ENCODE measurements at places on chromosomes 3 and 15.

DNA sequence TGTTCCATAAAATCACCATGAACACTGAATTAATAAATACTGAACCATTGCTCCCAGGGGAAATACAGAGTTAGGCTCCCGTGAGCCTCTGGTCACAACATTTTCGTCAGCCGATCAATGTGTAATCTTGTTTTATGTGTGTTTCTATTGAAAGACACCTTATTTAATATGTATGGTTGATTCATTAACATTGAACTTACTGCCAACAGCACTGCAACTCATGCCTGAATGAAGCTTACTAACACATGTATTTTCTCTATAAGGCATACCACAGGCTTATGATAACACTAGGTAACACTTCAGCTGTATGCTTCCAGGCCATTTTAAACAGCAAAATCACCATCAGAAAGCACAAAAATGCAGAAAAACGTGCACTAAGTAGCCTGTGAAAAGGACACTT lies 9.1 kb upstream of the REC114 start:
- DNase-seq: no peak

DNA sequence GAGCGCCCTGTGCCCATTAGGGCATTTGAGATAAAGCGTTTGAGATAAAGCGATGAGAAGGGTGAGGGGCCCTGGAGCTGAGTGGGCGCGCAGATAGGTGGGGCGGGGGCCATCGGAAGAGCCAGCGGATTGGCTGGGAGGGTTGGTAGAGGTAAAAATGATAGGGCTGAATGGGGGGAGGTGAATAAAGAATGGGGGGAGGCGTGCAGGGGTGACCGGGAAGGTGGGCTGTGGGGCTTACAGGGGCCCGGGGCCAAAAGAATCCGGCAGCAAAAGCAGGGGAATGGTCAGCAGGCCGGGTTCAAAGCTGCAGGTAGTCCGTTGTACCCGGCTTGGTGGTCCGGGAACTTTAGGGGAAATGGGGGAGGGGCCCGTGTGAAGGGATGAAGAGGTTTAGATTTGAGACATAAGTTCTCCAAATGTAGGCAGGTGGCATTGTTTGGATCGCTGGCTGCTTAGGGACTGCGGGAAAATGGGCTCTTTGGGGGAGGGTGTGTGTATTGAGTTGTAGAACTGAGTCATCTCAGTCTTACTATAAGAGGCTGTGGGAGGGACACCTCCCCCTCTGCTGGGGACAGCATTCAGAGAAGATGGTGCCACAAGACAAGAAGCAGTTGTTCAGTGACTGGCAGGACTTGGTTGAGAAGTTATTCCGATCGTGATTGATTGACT lies 610 bp downstream of the ARID3B start:
- DNase-seq: peak; percentile 76

DNA sequence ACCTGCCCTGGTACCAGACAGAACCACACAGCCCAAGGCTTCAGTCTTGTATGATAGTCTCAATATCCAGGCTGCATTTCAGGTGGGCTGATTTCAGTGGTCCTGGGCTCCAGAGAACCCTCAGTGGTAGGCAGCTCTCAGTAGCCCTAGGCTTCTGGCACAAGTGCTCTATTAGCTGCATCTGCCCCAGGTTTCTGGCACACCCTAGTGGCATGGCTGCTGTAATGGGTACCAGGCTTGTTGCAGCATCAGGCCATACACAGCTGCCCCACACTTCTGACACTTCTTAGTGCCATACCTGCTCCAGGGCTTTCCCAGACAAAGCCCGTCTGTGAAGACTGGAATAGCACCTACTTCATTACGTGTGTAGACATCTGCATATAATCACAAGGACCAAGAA lies 1062.2 kb upstream of the EPHA6 start:
- DNase-seq: no peak

GRCh38 chr3:138881233-138881632 lies 46.5 kb upstream of the PIK3CB start:
- DNase-seq: no peak

DNA sequence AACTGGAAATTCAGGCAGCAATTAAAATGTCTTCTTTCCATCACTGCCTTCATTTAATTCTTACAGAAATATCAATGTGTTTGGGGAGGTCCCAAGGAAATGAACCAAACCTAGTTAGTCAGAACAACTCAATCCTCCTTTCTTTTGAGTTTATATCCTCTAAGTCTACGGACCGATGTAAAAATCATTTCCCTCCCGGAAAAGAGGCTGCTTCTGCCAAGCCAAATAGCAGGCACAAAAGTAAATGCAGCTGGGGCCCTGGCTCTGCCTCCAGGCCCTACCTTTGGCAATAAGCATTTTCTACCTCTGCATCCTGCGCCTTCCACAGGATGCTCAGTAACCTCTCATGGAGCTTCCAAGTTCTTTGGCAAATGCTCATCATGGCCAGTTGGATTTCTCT lies 122.5 kb upstream of the COL8A1 start:
- DNase-seq: no peak

GRCh38 chr3:152302521-152303021 lies 33.8 kb downstream of the MBNL1 start:
- DNase-seq: no peak

DNA sequence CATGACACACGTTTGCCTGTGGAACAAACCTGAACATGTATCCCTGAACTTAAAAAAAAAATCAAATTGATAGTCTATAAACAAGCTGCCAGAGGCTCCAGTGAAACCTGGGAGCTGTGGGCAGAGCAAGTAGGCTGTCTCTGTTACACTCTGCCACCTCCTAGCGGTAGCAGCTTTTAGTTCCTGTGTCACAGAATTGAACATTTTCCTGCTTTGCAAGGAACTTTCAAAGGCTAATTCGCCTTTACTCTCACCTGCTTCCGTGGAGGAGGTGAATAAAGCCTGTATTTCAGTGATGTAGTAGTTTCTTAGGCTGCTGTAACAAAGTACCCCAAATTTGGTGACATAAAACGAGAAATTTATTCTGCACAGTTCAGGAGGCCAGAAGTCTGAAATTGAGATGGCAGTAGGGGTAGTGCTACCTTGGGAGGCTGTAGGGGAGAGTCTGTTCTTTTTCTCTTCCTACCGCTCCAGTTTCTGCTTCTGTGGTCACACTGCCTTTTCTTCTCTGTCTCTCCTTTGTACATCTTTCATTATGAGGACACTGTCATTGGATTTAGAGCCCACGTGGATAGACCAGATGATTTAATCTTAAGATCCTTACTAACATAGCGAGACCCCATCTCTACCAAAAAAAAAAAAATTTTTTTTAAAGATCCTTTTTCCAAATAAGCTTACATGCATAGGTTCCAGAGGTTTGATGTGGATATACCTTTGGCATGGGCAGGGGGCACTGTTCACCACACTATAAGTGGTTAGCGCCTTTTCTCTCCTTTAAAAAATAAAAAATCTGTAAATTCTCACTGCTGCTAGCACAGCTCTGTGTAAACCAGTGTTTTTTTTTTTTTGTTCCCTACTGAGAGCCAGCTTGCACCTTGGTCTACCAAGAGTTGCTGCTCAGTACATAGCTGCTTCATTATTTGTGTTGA lies 25.3 kb downstream of the FBXO22 start:
- DNase-seq: peak; percentile 2

DNA sequence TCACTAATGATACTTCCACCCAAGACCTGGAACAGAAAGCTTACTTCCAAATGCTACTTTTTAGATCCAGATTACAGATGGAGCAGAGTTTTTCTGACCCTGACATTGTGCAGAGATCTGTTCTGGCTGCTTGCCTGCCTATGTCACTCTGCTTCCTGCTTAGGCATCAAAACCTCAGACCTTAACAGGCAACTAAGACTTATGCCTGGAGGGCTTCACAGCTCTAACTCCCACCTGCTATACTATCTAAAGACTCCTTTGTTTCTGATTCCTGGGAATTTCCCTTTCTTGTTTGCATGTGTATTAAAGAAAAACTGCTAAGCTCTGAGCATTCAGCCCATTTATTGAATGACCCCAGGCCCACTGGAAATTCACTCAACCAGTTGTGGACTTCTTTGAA lies 157.4 kb upstream of the NPHP3 start:
- no peak for DNase-seq

Data from CD4-positive, alpha-beta T cell treated with Interleukin-6 for 4 hours (primary cell).